NCI-H1694 treated with DMSO at 0.1 percent for 48 hours (cell line): ENCODE measurements at places on chromosomes 11 and 22.
A peak's percentile ranks its signal among the peaks of the same experiment; 100 is the strongest.

DNA sequence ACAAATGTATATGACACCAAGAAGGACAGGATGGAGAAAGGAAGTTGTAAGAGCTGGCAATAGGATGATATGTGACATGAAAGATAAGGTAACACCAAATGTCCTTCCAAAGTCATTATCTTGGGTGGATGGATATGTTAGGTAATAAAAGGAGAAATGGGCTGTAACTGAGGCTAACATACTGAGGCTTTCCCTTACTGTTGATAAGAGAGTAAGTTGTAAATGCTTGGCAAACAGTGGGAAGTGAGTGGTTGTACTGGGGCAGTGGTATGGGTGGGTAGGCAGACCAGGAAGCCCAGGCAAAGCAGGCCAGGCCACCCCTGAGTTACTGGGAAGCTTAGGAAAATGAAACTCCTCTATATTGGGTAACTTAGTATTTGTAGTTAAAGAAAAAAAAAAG, 73.7 kb downstream of the ARHGAP42 start:
- DNase-seq: no peak

- no peak for DNase-seq
Observed at GRCh38 chr22:39135092-39135896, 17.2 kb downstream of the CBX7 start.

- DNase-seq: no peak
Observed at GRCh38 chr11:124167826-124168231, 15.3 kb upstream of the OR10D3 start.

- no peak for DNase-seq
Observed at GRCh38 chr11:83436855-83437254, 150.7 kb upstream of the CCDC90B start.

DNA sequence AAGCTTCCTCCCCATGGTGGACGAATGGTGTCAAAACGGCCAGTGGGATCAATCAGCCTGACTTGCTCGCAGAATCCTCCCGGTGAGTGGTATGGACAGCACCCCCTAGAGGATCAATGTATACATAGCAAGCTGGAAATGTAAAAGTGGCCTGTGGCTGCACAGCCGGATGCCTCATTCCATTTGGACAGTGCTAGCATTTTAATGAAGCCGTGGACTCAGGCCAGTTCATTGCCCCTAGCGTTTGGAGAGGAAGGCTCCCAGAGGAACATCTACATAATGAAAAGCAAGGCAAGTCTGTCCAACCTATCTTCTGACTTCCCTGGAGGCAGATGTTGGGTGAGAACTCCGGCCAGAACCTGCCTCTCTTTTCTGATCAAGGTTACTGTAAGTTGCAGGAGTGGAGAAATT, 942.3 kb downstream of the NTM start:
- DNase-seq: no peak

- no peak for DNase-seq
Observed at GRCh38 chr11:1271002-1271401, 38.4 kb downstream of the TOLLIP start.

DNA sequence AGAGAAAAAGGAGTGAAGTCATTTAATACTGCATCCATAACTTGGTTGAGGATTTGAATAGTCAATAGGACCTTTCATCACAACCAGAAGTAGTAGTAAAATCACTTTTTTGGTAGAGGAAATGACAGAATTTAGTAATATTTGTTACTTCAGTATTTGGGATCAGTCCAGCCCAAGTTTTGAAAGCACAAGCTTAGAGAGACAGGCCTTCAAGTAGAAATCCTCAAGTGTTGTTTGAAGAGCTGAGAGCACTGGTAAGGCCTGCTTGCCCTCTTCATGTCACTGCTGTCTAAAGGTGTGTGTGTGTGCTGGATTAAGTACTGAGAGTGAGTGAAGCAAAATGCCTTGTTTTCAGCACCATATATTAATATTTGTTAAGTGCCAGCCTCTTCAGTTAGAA, 137.3 kb downstream of the WNT11 start:
- DNase-seq: no peak

DNA sequence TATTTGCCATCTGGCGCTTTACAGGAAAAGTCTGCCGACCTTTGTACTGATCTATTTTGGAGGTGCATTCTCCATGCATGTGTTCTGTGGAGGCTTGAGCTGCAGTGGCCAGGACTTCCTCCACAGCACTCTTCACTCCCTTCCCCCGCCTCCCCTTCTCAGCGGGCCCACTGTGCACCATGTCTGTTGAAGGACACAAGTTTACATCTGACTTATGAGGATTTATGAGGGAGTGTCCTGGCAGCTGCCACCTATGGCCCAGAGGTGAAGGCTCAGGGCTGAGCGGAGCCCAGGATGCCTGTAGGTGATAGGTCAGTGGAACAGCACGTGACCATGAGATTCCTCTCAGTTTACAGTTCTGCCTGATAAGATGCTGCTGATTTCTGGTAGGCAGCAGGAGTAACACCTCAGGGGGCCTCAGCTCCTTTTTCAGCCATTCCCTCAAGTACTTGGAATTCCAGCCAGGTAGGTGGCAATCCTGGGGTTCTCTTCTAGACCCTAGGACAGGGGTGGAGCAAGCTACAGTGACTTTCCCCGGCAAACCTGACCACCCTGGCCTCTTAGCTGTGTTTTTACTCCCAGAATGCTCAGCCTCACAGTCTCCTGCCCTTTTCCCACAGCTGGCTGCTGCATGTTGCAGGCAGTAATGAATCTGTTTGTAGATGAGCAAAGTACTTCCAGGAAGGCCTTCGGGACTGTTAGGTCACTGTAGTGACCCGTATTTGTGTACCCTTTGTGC, 59.9 kb downstream of the PPFIBP2 start:
- DNase-seq: no peak

DNA sequence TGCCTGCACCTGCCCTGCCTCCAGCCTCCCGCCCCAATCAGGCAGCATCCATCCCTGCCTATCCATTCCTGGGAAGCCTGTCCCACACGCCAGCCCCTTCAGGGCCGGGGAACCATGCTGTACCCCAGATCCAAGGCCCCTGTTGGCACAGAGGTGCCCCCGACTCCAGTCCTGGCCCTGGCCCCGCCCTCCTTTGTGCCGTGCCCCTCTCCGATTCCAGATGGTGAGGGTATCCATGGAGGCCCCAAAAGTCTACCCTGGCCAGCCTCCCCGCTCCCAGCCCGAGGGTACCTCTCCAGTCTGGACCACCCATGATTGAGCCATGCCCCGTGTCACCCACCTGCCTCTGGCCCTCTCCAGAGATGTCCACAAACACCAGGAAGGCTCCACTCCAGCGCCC, 2.7 kb upstream of the TH start:
- DNase-seq: no peak

GRCh38 chr11:35006389-35007128, 90.1 kb downstream of the PDHX start:
- DNase-seq: no peak

- no peak for DNase-seq
Observed at GRCh38 chr11:22234743-22235142, 41.9 kb downstream of the ANO5 start.

DNA sequence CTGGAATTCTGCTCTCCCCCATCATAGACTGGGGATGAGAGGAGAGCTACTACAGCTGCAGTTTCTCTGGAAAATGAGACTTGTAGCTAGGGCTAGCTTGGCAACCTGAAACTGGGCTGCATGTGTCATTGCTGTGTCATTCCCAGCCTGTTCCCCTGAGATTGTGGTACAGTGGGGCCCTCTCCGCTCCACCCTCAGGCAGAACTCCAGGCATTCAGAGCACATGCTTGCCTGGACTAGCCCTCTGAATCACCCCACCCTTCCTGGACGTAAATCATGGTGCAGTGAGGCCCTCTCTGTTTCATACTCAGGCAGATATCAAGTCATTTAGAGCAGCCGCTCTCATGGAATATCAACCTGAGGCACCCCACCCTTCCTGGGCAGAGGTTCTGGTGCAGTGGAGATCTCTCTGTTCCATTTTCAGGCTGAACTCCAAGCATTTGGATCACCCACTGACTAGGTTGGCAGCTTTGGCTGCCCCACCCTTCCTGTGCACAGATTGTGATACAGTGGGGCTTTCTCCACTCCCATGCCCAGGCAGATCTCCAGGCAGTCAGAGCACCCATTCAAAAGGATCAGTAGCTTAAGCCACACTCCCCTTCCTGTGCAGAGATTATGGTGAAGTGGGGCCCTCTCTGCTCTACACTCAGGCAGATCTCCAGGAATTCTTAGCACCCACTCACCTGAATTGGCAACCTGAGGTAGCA, 274.4 kb downstream of the C11orf87 start:
- no peak for DNase-seq

- DNase-seq: peak; percentile 64
Observed at GRCh38 chr11:94493281-94494125, at the start of the genes ANKRD49 and MRE11. Gene ANKRD49 (plus strand): TSS chr11:94493984. CDS start chr11:94496694, 2,710 bp downstream. Gene MRE11 (minus strand): TSS chr11:94493844. CDS start chr11:94492801, 1,043 bp downstream.

- DNase-seq: no peak
Observed at GRCh38 chr11:113167599-113167998, 146.8 kb upstream of the TTC12 start.

GRCh38 chr22:20636075-20636812, 128.8 kb downstream of the MED15 start:
- no peak for DNase-seq

DNA sequence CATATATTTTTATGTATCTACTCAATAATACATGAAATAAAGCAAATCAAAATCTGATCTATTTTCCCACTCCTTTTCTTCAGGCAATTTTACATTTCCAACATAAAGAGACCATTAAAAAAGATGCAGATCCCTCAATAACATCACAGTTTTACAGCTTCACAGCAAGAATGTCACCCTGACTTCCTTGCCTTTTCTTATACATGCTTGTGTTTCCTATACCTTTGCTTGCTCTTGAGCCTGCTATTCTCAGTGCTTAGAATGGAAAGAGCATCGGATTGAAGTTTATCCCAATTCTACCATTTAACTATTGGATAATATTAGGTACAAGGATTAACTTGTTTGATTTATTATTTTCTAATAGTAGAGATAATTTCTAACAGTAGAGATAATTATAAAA, 176.7 kb downstream of the CNTN5 start:
- no peak for DNase-seq

DNA sequence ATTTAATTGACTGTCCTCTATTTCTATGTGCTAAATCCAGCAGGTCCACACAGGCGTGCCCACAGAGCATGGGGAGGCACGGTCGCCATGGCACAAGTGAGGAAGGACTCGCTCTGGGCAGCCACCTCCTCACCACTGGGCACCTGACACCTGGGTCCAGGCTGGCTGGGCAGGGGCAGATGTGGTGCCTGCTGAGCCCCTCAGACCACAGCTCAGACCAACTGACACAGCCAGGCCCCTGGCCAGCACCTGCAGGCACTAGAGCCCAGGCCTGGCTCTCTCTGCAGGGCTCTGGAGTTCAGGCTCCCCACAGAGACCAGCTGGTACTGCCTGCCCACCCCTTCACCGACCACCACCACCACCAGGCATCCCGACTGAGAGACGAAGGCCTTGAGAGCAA, 27.9 kb downstream of the LINC01488 start:
- DNase-seq: no peak

DNA sequence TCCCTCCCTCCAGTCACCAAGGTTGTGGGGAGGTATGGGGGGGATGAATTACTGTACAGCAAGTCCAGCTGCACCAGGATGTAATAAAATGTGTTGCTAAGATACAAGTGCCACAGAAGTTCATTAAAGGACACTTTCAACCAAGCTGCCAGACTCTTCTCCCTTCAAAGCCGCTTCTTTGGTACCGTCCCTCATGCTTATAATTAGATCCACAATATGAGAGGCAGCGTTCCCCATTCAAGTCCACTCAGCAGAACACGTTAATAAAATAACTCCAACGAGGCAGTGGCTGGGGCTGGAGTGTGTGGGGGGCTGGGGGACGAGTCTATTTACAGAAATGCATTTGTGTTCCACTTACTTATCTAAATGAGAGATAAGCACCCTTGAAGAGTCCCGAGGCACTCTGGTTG, 14.7 kb downstream of the PHF21B start:
- DNase-seq: no peak

DNA sequence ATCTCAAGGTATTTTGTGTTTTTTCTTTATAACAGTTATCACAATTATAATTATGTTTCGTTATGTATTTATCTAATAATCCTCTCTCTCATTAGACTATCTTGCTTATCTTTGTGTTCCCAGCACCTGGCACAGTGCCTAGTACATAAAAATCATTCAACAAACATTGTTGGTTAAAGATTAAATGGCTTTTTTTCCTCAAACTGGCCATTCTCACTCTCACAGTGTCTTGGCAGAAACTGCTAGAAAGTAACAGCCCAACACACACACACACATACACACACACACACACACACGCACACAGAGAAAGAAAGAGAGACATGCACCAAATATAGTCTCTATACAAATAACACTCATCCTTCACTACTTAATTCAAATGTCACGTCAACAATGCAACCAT, 36.8 kb downstream of the OR10A6 start:
- DNase-seq: no peak

DNA sequence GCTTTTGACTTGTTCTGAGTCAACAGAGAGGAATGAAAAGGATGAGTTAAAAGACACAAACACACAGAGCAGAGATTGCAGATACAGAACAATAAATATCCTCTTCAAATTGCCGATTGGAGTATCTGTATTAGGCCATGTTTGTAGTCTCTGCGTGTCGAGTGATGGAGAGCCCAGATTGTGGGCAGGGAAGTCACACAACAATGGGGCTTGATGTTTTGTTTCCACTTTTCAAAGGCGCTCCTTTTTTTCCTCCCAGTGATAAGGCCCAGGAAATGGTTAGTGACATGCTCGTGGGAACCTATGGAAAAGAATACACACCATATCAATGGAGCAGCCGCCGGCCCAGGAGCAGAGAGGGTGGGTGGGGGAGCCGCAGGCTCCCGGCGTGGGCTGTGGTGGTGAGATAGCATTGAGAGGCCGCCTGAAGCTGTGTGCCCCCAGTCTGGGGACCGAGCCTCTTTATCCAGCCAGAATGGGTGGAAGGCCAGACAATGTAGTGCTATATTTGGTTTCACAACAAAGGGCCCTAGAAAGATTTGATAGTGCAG, 555.9 kb downstream of the INSC start:
- no peak for DNase-seq

DNA sequence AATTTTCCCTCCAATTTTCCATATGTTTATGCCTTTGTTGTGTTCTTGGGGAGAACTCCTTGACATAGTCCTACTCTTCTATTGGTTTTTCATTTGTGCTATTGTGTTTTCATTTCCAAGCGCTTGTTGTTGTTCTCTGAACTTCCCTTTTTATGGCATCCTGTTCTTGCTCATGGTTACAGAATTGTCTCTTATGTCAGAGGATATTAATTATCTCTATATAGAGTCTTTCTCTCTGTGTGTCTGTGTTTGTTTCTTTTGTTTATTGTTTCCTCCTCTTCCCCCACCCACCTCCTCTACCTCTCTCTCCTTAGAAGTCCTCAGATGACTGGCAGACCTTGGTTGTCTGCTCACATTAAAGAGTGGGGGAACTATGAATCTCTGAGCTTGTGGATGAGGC, 69.9 kb downstream of the HORMAD2 start:
- DNase-seq: no peak
